ENCODE measurements at places on chromosomes 3 and 15. TPM values are rescaled to one million over a fixed set of nuclear protein-coding genes. Genes with fewer than 3 reads are reported as not detected.
A peak's percentile ranks its signal among the peaks of the same experiment; 100 is the strongest.

GRCh38 chr15:80490431-80490990 is 86.3 kb downstream of the ARNT2 start:
- DNase-seq = no peak

TMEM45A gene
- 49.7 TPM for total RNA-seq

DNA sequence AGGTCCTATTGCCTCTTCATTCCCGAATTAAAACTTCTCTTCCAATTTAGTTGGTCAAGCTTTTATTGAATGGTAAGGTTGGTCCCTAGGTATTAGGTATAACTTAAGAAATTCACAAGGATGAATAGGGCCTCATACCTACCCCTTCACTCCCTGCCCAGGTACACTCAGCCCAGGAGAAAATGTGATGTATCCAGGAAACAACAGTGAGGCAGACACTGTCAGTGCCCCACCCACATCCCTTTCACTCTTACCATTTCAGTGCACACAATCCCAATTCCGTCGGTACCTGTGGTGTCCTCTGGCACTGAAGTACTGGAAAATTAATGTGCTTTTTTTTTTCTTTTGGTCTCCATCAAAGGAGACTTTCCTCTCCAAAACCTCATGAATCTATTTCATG is 10.5 kb upstream of the C3orf49 start:
- DNase-seq = no peak

- no peak for DNase-seq
These were observed 215.9 kb downstream of the MEIS2 start for GRCh38 chr15:36884518-36884875.

NR1I2 gene
- total RNA-seq = not detected

GRCh38 chr15:61318301-61318700 is 89.2 kb upstream of the RORA start:
- DNase-seq = no peak

ABCC5 gene
- total RNA-seq = 52.0 TPM

DNA sequence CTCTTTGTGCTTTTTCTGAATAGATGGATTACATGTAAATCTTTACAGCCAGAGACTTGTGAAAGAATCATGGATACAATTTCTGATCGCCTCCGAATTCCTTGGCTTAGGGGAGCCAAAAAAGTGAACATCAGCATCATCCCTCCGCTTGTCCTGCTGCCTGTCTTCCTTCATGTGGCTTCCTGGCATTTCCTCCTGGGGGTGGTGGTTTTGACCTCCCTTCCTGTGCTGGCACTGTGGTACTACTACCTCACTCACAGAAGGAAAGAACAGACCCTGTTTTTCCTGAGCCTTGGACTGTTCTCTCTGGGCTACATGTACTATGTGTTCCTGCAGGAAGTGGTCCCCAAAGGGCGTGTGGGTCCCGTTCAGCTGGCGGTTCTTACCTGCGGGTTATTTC is 5.9 kb downstream of the ZDHHC23 start:
- DNase-seq = peak; percentile 24

DNA sequence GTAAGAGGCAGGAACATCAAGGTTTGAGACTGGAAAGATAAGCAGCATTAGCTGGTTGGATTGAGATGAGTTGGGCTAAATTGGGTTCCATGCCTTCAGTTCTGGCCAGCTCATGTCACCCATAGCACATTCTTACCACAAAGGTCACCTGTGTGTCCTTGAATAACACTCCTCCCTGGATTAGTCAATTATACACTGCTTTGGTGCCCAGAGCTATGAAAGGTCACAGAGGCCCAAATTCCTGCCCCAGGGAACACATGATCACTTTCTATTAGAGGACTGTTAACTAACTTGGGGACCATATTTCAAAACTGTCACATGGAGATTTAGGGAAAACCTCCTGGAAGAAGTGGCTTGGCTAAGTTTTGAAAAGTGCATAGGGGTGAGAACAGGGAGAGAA is 40.1 kb upstream of the XCR1 start:
- DNase-seq = no peak

GRCh38 chr15:81155375-81156218 is 21.5 kb downstream of the CFAP161 start:
- peak; percentile 22 for DNase-seq

DNA sequence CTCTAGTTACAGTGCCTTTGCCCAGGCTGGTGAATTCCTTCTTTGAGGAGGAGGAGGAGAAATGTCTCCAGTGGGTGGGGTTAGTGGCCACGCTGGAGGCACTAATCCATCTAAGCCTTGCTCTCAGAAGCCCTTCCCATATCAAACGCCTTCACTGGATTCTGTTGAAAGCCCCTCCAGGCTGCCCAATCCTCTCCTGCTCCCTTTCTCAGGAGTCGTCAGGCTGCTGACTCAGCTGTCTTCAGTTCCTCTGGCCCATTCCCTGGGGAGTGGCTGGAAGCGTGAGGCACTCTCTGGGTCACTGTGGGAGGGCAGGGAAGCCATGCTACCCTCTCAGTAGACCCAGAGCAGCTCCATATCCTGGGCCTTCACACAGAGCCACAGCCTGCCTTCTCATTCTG is 2.7 kb downstream of the AP2M1 start:
- DNase-seq = peak; percentile 29

DNA sequence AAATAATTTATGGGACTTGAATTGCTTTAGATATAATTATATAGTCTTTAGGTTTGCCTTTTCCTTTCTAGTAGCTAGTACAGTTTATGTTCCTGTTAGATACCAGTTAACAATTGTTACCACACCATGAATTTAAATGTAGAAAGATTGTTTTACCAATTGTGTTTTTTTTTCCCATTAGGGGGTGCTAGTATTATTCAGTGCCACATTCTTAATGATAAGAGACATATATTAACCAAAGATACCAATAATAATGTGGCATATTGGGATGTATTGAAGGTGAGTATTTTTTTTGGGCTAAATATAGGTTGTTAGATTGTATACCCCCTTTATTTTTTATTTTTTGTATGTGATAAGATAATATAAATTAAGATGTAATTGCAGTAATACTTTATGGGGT is 27.7 kb downstream of the WDR48 start:
- no peak for DNase-seq

DNA sequence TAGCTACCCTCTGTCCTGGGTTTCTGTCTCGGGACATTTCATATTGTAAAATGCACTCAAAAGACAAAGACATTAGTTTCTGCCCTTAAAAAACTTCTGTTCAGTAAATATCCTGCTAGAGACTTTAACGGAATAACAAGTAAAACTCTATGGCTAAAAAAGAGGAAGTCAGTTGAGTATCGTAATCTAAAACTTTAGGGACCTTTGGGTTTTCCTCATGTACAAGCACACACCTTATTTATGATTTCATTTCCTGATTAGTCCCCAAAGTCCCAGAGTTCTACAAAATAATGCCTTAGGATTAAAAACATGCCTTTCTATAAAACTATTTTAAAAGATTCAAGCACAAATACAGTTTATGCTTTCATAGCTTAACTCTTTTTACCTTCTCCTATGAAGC is 585.9 kb downstream of the UNC13C start:
- DNase-seq = no peak

GRCh38 chr3:21117370-21117769 is 633.6 kb downstream of the ZNF385D start:
- DNase-seq = no peak

GRCh38 chr3:39434574-39434973 is 28.1 kb downstream of the RPSA start:
- DNase-seq = no peak

GRCh38 chr15:58142827-58143461 is 4.8 kb downstream of the AQP9 start:
- no peak for DNase-seq

OR5H2 gene
- not detected for total RNA-seq

CLASP2 gene
- 56.3 TPM for total RNA-seq

DNA sequence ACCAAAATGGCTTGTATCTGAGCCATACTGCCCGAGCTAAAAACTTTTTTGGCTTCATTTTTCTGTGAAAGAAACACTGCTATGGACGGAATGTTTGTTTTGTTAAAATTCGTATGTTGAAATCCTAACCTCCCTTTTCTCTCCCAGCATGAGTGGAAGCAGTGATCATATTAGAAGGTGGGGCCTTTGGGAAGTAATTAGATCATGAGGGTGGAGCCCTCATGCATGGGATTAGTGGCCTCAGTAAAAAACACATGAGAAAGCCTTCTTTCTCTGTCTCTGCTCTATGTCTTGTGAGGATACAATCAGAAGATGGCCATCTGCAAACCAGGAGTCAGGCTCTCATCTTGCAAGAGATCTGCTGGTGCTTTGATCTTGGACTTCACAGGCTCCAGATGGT is 7.4 kb upstream of the FNDC3B start:
- DNase-seq = no peak

PLSCR2 gene
- not detected for total RNA-seq

- no peak for DNase-seq
These were observed 83.1 kb downstream of the HMG20A start for GRCh38 chr15:77503764-77504163.

ERC2 gene
- 7.4 TPM for total RNA-seq

DNA sequence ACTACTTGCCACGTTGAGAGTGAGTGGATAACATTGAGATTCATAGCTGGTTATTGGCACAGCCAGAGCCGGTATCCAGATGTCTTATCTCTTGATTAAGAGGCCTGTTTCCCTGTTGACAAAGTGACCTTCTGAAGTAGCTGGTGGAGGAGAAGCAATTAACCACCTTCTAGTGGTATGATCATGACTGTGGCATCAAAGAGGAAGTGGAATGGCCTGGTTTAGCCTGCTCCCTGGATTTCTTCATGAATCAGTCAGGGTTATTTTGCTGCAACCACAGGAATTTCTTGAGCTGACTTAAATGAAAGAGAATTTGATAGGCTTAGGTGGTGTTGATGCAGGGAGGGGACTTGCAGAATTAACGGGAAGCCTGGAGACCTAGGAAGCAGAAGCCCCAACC is 398.3 kb downstream of the MFSD1 start:
- peak; percentile 96 for DNase-seq

FGF12 gene
- total RNA-seq = 1.8 TPM

- DNase-seq = no peak
These were observed 106.2 kb downstream of the DGKG start for GRCh38 chr3:186255703-186256331.

DNA sequence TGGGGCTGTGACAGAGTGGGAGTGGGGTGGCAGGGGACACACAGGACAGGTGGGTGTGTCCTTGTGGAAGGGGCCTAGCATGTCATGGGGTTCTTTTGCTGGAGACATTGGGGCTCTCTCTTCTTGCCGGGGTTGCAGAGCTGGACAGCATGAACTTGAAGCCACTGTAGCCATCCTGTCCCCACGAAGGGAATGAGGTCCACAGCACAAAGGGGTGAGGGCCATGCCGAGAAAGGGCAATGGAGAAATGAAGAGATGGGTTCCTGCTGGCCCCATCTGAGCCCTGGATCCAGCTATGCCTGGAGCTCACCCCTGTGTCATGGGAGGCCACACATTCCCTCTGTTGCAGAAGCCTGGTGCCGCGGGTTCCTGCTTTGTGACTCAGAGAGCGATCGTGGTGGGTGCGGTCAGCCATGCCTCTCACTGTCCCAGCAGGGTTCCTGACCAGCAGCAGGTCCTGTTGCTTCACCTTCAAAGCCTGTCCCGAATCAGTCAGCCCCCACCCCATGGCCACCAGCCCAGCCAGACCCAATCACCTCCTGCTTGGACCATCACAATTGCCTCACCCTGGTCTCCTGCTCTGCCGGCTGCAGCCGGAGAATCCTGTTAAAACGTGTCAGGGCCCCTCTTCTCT is 50.0 kb downstream of the DNAJB8 start:
- DNase-seq = peak; percentile 74

DNA sequence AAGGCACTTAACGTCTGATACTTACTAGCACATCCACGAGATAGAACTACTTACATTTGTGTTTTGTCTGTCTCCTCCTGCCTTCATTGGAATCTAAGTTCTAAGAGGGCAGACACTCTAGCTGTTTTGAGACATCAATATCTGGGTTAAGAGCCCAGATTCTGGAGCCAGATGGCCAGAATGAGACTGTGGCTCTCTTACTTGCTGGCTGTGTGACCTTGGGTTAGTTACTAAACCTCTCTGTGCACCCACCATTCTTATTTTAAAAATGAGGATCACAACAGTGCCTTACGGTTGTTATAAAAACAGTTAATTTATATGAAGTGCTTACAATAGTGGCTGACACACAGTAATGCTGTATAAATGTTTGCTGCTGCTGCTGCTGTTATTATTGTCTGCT is 7.7 kb downstream of the STARD5 start:
- no peak for DNase-seq

DNA sequence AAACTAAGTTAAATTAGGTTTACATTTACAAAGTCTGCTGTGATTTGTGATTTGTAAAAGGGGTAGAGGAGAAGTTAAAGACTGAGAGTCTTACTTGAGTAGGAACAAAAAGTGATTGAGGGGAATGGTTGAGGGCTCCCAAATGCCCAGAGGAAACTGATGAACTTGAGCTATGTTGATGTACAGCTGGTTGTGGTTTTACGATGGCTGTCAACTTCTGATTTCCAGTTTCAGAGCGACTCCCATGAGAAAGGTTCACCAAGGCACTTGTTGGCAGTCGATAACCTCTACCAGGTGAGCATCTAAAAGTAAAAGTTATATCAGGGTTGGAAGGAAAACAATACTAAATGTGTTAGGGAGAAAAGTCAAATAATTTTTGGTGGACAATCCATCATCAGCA is 91.0 kb downstream of the XRN1 start:
- no peak for DNase-seq

ACAP2 gene
- 46.0 TPM for total RNA-seq

KCNMB2 gene
- not detected for total RNA-seq

GRCh38 chr15:73120269-73120668 is 68.0 kb downstream of the NEO1 start:
- no peak for DNase-seq

- DNase-seq = no peak
These were observed 103.7 kb downstream of the P3H2 start for GRCh38 chr3:190016966-190017365.

- DNase-seq = no peak
These were observed 476.9 kb upstream of the TBL1XR1 start for GRCh38 chr3:177674186-177674585.

- DNase-seq = no peak
These were observed 12.7 kb upstream of the SACM1L start for GRCh38 chr3:45676325-45677032.

CCR8 gene
- not detected for total RNA-seq

POPDC2 gene
- total RNA-seq = 2.1 TPM

KIF15 gene
- 1.5 TPM for total RNA-seq

- DNase-seq = no peak
These were observed 155.6 kb downstream of the ADAM10 start for GRCh38 chr15:58593870-58594269.

- no peak for DNase-seq
These were observed 75.6 kb upstream of the NAALADL2 start for GRCh38 chr3:174783502-174783901.

GRCh38 chr15:101048176-101048575 is 129.0 kb downstream of the LRRK1 start:
- DNase-seq = no peak

DNA sequence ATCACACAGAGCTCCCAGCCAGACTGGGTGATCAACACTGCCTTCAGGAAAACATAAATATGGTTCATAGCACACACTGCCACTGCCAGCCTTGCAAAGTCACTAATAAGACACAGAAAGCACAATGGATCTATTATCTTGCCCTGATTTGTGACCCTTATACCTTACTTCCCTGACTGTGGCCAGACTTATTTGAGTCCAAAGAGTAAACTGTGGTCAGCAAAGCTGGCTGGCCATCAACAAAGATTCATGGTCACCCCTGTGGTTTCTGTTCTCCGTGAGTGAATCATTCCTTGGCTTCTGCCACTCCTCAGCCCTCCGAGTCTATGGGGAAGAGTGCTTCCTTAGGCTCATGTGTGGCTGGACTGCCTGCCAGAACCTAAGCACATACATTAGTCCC is 437.7 kb downstream of the RAP2B start:
- DNase-seq = peak; percentile 94

PLA2G4E gene
- total RNA-seq = not detected
